ENCODE measurements at places on chromosomes 3 and 15.

DNA sequence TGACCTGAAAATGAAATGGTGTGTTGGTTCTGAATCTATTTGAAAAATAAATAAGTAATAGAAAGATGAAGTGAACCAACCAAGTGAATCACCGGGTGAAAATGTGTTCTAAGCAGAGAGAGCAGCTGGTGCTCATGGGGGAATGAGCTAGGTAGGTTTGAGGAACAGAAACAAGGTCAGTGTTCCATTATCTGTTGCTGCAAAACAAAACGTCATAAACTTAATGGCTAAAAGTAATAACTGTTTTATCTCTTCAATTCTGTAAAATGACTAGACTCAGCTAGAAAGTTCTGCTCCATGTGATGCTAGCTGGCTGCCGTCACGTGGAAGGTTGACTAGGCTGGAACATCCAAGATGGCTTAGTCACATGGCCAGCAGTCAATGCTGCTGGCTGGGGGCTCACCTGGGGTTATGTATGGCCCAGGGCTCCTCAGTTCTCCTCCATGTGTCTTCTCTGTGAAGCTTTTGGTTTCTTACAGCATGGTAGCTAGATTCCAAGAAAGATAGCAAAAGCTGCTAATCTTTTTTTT lies 13.3 kb upstream of the SH3BP5 start:
- DNase-seq = peak; percentile 34

DNA sequence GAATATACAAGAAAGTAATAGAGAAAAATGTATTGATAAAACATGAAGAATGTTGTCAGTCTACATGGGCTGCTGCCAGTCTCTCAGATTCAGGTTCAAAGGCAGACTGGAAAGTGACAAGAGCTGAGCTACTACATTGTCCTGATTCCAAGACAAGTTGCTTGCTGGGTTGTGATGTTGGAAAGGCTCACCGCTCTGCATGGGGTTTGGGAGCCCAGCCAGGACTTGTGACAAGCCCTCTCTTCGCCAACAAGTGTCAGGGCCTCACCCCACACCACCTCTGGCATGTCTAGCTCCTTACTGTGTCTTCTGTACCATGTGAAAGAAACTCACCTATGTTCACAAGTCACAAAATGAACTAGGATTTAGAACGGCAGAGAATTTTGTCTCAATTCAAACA lies 43.0 kb upstream of the SH3GL3 start:
- no peak for DNase-seq

DNA sequence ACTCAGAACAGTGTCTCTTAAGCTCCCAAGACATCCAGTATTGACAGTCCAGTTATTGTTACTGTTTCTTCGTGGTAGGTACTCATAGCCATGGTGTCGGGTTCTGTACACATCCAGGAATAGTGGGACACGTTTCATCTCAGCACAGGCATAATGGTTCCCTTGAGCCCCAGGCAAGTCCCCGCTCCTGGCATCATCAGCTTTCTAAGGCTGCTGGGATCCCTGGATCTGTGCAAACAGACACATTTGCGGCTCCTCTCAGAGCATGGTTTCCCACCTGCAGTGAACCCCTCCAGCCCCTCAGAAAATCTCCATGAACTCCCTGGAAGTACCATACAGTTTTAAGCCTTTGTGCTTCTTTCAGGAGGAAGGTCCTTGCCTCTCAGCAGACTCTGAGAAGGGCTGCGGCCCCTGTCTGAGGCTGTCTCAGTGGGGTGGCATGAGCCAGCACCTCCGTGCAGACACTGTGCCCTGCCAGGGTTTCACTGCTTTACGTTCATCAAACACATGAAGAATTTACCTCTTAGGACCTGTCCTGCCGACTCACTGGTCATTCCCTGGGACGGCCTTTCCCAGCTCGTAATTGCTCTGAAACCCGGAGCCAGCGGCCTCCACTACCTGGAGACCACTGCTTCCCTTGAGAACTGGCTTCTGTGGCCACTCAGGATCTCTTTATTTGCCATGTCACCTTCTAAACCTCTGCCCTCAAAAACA lies 124.9 kb downstream of the LRRK1 start:
- no peak for DNase-seq

DNA sequence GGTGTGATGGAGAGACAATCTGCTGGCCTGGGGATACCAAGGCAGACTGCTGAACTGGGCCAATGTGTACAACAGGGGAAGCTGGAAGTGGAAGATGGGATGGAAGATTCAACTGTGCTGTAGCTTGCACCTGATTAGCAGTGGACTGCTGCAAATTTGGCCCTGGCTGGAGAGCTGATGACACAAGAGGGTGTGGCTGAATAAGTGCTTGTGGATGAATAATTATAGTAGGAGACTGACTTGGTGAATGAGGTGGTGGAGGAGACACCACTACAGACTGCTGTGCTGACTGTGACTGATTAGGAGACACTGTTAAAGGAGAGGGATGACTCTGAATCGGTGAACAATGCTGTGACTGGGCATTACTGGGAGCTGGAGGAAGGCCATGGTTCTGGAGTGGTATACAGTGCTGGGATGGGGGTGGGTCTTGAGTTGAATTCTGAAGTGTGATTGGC lies 52.5 kb downstream of the PHC3 start:
- no peak for DNase-seq

GRCh38 chr15:100109486-100110035 lies 232.2 kb downstream of the ADAMTS17 start:
- peak; percentile 14 for DNase-seq

All from adrenal gland (tissue), 19 donors.